ENCODE measurements at places on chromosomes 6 and 20.

DNA sequence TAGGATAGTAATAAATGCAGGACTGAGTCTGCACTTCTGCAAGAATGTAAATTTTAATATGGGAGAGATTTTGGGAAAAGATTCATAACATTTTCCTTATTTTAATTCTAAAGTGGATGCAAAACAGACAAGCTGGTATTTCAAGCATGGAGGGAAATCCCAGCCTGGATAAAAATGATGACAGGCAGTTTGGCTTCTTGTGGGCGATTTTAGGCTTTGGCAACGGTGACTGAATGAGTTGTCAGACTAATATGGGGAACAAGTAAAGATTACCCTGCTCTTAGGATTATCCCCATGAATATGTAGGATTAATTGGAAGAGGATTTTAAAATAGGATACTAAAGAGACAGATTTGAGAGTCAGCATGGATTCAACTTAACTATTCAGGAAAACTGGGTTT lies 21.0 kb downstream of the OGFRL1 start:
- no peak for DNase-seq

DNA sequence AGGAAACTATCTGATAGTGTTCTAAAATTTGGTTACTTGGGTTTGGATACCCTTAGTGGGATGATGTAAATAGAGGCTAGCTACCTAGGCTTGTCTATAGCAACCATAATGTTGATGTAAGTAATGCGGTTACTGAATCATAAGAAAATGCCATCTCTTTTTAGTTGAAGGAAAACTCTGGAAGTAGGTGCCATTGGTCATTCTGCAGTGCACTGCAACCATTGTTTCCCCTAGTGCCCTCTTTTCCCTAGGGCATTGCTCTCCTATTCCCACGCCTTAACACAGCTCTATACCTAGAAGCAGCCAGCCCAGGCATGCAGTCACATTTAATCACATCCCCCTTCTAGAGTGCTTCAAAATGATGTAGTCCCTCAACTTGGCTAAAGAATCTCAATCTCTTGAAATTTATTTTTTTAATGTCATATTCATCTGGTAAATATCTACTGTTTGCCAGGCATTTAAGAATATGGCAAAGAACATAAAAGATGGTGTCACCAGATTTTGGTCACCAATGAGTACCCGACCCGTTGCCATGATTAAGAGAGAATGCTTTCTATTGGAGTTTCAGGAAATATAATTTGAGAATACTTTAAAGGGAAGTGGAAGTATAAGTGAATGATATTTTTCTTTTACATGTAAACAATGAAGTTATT lies 10.4 kb downstream of the LOC128125822 start:
- DNase-seq: no peak

- no peak for DNase-seq
These were observed 12.2 kb upstream of the CST3 start for GRCh38 chr20:23649830-23650417.

- DNase-seq: no peak
These were observed 83.2 kb downstream of the MDGA1 start for GRCh38 chr6:37614491-37614890.

- no peak for DNase-seq
These were observed 17.3 kb upstream of the MICA start for GRCh38 chr6:31386099-31386498.

DNA sequence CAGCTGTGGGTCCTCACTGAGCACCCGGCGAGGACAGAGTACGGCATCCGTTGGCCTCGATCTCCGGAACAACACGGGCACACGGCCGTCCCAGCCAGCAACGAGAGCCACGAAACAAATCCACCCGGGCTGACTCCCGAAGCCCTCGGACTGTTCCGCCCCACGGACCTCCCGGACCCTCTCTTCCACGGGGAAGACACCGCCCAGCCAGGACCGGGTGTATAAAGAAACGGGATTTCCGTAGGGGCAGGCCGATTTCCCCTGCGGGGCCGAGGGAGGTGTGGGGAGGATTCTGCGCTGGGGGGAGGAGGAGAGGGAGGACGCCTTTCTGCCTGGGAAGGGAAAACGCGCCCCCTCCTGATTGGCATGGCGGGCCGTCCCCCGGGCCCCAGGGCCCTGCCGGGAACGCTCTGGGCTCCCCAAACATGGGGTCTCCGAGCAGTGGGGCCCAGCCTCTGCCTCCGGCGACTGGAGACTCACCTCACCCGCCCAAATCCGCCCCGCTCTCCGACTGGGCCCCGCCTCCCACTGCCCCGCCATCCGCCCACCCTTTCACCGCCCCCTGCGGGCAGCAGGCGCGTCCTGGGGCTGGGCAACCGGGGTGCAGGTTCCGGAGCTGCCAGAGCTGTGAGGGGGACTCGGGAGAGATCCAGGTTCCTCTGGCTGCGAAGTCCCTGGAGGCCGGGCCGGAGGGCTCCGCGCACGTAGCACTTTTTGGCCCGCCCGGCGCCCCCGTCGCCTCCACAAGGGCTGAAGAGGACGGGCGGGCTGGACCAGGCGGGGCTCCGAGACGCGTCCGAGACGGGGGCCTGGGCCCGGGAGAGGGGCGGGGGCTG lies 679 bp upstream of the PPDPF start:
- peak; percentile 73 for DNase-seq

GRCh38 chr20:32040142-32040953 lies 11.7 kb upstream of the HCK start:
- DNase-seq: no peak

- DNase-seq: no peak
These were observed 214.4 kb downstream of the EYA2 start for GRCh38 chr20:47108994-47109393.

GRCh38 chr6:123821112-123821511 lies 17.4 kb downstream of the NKAIN2 start:
- DNase-seq: no peak

Measured in activated gamma-delta T cell treated with Interleukin-2 at 50 U/mL for 16 hours (primary cell).